ENCODE measurements at places on chromosomes 7 and 10.

DNA sequence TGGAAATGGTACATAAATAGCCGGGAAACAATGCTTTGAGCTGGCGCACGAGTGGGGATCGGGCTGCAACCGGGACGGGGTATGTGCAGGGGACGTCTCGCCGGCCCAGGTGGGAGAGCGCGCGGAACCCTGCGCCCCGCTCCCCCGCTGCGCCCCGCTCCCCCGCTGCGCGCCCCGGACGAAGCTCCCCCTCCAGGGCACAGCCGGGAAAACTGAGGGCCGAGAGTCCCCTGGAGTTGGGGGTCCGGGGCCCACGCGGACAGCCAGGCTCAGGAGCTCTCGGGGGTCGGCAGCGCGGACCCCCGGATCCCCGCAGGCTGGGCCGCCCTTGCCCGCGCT lies 514 bp downstream of the RADIL start:
- DNase-seq: no peak

DNA sequence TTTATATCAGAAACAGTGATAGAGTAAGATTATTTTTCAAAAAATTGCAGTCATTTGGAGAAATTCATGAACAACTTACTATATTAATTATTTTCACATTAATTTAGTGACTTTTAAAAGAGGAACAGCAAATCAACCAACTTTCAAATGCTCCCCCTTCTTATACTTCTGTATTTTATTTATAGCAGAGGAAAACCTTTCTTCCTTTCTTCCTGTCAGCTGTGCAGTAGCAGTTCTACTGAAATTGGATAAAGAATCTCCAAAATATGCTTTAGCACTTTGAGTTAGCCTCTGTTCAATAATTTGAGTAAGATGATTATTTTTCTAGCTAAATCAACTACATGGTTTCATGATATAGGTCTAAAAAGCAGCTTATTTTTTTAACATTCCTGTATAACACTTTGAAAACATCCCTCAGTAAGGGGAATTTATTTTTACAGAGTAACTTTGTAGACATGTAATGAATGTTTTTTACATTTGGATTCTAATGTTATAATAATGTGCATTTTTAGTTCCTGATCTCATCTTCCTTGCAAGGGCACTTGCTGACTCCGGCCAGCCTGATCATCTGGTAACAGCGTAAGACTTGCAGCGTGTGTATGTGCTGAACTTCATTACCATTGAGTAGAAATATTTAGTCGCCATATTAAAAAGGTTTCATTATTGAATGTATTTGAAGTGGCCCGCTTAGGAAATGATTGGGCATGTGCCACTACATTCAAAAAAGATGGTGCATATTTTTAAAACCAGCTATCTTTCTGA lies 158.3 kb upstream of the HDAC9 start:
- no peak for DNase-seq

- no peak for DNase-seq
These were observed 15.1 kb downstream of the FXYD4 start for GRCh38 chr10:43386549-43386948.

DNA sequence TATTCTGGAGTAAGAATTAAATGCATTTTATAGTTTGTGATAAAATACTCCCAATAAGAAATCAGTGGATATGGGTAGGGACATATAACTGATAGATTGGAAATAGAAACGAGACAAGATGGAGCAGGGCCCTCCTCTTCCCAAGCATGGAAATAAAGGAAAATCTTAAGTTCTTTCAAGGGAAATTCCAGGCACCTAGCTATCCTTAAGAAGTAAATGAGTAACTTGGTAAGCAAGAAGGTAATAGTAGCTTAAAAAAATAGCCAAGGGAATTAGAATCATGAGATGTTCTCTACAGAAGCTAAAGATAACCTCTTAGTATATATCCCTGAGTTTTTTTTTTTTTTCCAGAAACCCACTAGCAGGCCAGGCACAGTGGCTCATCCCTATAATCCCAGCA lies 105.5 kb upstream of the FAM3C start:
- no peak for DNase-seq

Measured in astrocyte of the spinal cord (primary cell).